Activated T-cell treated with anti-CD3 and anti-CD28 coated beads, Interleukin-2, amount 50 U/mL, for 72 hours (primary cell): ENCODE measurements at places on chromosomes 6 and 20. TPM values are rescaled to one million over a fixed set of nuclear protein-coding genes. Genes with fewer than 3 reads are reported as not detected.

TFAP2A gene
- 0.35 TPM for total RNA-seq

HTR1E gene
- not detected for total RNA-seq

IMPG1 gene
- total RNA-seq, result not detected

SIRPG gene
- 55.4 TPM for total RNA-seq

ACTL10 gene
- 1.8 TPM for total RNA-seq

ZC2HC1B gene
- total RNA-seq, result not detected

TRIM15 gene
- total RNA-seq, result 0.84 TPM

ZNF334 gene
- total RNA-seq, result 1.1 TPM

LBP gene
- total RNA-seq, result not detected

BPIFB4 gene
- total RNA-seq, result not detected

OSER1 gene
- total RNA-seq, result 47.5 TPM

NOX3 gene
- not detected for total RNA-seq

ADGRB3 gene
- total RNA-seq, result not detected

PLCB1 gene
- 3.4 TPM for total RNA-seq

HLA-DPA1 gene
- total RNA-seq, result 25.8 TPM

MDFI gene
- not detected for total RNA-seq

SUMO4 gene
- total RNA-seq, result 5.4 TPM

HAO1 gene
- not detected for total RNA-seq

ATP6V1G2 gene
- total RNA-seq, result 4.1 TPM

BAG2 gene
- 5.8 TPM for total RNA-seq

B4GALT5 gene
- 14.8 TPM for total RNA-seq

SLC52A3 gene
- not detected for total RNA-seq

ANGPT4 gene
- total RNA-seq, result not detected

TBX18 gene
- total RNA-seq, result not detected

LY6G5C gene
- 6.9 TPM for total RNA-seq

VSTM2L gene
- total RNA-seq, result not detected

SLC22A1 gene
- total RNA-seq, result 2.4 TPM

CRISP3 gene
- total RNA-seq, result not detected

TRIM27 gene
- 51.1 TPM for total RNA-seq
